ENCODE measurements at places on chromosomes 1 and 21.
A peak's percentile ranks its signal among the peaks of the same experiment; 100 is the strongest.

DNA sequence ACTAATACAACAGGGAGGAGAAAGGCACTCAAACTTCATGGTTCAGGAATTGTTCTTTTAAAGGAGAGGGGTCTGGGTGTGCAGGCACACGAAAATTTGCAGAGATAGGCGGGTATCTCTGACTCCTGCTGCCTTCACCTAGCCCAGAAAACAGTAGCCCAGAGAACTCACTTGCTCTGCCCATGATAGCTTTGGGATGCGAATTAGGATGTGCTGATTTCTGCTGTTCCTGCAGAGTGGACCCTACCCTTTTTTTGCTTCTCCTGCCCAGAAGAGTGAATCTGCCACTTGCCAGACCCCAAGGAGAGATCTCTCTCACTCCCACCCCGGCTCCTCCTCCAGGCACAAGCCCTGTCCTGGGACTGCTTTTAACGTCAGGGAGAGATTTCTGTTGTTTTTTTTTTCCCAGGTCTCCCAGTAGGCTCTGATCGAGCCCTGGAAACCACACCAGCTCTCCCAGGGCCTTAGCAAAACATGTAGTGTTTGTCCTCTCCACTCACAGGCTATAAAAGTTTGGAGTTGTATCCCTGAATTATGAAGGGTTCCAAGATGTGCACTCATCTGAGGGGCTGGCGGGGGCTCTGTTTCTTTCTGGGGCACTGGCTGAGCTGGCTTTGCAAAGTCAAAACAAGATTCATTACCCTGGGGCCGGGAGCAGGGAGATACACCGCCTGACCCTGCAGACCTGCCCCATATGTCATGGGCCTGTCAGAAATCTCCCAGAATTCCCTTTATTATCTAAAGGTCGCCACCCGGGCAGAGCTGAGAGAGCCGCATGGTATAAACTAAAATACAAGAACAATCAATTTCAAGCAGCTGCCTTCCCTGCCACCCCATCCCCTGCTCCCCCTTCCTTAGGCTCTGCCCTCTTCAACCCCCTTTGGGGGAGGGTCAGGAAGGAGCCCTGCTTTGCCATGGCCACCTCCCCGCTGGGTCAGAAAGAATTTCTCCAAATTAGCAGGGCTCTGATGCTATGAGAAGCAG, 17.9 kb downstream of the PLXNA2 start:
- no peak for DNase-seq

DNA sequence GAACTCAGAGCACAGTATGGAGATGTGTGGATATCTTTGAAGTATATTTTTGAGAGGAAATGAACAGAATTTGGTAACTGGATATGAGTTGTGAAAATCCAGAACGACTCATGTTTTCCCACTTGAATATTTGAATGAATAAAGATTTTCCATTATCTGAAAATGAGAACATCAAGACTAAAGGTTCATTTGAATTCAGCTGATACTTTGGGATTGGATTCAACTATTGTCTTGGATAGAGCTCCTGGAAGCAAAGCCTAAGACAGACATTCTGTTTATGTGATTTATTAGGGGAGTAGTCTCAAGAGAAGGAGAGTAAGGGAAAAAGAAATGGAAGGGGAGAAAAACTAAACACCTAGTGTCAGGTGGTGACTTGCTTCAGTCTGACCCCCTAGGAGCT, 256.0 kb upstream of the LYPLAL1 start:
- no peak for DNase-seq

DNA sequence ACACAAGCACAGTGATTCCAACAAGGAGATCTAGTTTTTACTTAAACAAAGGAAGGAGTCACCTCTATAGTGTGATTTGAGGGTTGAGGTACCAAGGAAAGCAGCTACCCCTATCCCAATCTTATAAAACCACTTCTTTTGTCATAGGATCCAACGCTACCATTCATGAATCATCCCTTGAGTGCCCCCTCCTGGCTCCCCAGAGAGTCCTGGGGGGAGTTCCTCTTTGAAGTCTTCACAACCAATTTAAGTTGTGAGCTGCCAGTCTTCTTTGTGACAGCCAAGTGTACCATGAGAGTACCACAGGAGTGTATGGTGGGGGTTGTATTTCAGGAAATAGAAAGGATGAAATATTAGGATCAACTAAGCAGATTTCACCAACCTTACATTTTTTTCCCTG, 39.1 kb upstream of the NHLH2 start:
- DNase-seq = no peak

DNA sequence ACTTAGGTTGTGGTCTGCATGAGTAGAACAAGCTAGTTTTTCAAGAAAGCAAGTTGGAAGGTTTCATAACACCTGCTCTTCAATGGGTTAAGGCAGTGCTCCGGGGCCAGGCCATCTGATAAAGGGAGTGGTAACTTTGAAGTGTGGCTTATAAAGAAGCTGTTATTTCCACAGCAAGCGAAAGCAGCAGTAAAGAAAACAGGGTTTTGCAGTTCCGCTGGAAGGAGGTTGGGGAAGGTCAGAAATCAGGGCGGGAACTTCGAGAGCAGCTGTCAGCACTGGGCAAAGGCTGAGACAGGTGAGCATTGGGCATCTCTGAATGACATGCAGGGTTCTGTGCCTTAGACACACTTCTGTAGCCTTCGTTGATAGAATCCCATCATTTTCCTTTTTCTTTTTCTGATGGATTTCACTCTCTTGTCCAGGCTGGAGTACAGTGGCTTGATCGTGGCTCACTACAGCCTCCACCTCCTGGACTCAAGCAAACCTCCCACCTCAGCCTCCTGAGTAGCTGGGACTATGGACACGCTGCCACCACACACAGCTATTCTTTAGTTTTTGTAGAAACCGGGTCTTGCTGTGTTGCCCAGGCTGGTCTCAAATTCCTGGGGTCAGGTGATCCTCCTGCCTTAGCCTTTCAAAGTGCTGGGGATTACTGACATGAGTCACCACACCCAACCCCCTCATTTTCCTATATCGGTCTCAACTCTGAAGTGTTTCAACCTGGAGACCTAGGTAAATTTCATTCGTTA, 20.5 kb downstream of the TMEM51 start:
- no peak for DNase-seq

DNA sequence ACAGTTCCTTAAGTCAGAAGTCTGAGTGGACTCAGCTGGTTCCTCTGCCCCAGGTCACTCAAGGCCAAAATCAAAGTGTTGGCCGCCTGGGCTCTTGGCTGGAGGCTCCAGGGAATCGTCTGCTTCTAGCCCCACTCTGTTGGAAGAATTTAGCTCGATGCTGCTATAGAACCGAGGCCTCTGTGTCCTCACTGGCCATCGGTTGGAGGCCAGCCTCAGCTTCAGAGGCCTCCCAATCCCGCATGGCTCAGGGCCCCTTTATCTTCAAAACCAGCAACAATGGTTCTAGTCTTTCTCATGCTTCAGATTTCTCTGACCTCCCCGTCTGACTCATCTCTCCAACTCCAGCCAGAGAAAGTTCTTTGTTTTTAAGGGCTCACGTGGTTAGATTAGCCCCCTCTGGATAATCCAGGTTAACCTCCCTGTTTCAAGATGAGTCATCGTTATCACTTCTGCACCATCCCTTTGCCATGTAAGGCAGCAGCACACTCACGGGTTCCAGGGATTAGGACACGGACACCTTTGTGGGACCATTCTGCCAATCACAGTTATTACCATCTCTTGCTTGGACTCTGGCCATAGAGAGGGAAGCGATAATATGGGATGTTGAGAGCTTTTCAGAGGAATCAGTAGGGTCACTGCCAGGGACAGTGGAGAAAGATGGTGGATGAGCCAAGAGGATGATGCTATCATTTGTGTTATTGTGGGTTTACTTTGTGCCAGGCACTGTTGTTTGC, 13.6 kb downstream of the FHAD1 start:
- DNase-seq = no peak

DNA sequence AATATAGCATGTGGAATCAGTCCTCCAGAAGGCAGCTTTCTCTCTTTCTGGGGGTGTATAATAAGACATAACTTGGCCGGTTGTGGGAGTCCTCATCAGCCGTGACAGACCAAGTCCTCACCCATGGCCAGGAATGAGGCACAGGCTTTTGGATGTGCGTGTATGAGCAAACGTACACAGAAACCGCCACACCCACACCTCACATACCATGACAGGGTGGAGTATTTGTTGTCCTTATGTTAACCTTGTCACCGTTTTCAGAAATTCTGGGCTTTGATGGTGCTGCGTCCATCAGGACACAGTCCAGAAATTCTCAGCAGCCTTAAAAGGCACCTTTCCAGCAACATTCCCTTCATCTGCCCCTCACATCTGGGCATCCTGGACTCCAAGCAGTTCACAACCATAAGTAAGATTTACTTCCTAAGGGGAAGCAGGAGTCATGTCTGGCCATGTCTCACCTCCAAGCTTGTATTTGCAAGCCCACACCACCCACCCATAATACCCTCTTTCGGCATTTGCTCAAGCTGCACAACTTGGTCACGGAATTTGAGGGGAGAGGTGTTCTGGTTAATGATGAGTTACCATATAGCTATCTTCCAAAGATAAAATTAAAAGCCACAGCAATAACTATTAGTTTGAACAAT, 12.4 kb downstream of the C1orf116 start:
- DNase-seq = no peak

- no peak for DNase-seq
Measured at GRCh38 chr1:20139776-20140612, 871 bp downstream of the PLA2G2F start.

- DNase-seq = no peak
Measured at GRCh38 chr1:7616953-7617352, 154.1 kb upstream of the VAMP3 start.

- DNase-seq = no peak
Measured at GRCh38 chr1:182664296-182664695, 20.1 kb downstream of the RGS8 start.

- DNase-seq = no peak
Measured at GRCh38 chr21:29407571-29407970, 108.8 kb downstream of the BACH1 start.

DNA sequence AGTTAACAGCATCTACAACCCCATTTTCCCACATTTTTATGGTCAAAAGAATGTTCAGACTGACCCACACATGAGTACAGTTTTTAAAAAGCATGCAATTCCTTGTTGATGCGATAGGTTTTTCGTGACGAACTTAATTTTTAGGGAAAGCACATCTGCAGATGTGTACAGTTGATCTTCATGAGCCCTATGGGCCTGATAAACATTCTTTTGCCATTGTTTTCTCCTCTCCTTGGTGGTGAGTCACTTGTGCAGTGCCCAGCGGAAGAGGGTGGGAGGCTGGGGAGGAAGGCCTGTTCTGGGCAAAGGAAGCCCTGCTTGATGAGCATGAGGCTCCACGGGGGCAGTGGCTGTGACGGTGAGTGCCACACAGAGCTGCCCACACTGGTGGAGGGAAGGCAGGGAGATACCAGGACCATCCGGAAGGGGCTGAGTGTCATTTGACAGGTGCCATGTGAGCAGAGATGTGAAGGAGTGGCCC, 5.3 kb downstream of the ARF1 start:
- DNase-seq = no peak

DNA sequence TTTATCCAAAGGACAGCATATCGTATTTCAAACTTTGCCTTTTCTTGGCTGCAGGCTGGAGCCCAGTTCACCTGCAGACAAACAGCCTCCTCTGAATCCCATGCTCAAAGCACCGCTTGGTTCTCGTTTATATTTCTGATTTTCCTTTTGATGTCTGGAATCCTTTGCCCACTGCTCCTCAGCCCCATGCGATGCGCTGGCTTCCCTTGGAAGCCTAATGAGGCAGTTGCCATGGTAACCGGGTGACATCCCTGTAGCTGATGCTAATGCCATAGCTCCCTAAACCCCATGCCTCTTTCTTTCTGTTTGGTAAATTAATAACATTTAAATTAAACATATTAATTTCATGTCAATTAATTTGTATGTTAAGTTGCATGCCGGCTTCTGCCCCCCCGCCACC, 327.1 kb downstream of the PRDM2 start:
- peak; percentile 28 for DNase-seq

DNA sequence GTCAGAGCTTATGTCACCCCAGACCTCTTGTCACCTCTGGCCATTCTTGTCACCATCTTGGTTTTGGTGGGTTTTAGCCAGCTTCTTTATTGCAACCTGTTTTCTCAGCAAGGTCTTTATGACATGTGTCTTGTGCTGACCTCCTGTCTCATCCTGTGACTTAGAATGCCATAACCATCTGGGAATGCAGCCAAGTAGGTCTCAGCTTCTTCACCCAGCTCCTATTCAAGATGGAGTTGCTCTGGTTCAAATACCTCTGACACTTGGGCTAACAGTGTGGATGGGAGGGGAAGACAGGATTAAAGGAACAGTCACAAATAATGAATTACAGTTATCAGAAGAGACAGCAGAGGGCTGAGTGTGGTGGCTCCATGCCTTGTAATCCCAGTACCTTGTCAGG, 30.5 kb upstream of the PIK3CD start:
- DNase-seq = no peak

GRCh38 chr1:167767761-167768160, 46.0 kb downstream of the MPZL1 start:
- DNase-seq = no peak

GRCh38 chr1:38279148-38279547, 232.6 kb upstream of the POU3F1 start:
- no peak for DNase-seq

DNA sequence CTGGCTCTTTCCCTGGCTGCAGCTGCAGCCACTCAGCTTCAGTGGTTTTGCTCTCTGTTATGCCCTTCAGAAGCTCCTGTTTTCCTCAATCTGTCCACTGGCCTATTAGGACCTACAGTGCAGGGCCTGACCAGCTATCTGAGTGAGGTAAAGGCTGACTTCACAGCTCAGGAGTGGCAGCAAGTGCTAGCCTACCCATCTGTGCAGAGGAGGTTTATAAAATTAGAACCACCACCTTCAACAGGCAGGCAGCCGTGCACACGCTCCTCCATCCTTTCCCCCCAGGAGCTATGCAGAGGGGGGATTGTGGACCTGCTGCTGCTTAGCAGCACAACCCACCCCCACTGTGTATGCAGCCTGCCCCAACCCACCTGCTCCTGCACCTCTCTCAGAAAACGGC, 8.3 kb downstream of the ADAR start:
- DNase-seq = no peak

- no peak for DNase-seq
Measured at GRCh38 chr1:216621536-216621935, 101.7 kb downstream of the ESRRG start.

DNA sequence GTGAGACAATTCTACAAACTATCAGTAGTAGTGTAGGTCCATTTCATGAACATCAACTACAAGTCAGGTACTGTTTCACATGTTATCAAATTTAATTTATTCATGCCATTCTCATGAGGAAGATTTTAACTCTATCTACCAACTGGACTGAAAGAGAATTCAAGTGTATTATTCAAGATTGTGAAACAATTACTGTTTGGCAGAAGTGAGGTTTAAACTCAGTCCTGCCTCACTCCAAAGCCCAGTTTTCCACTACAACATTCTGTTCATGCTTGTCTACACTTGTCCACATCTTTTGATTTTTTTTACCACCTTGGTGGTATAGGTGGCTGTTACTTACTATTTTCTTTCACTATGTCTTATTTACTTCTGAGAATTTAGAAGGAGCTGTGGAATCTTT, 272.9 kb downstream of the TGFB2 start:
- DNase-seq = no peak
